Epithelial cell of prostate (primary cell): ENCODE measurements at places on chromosomes 1 and 21.

DNA sequence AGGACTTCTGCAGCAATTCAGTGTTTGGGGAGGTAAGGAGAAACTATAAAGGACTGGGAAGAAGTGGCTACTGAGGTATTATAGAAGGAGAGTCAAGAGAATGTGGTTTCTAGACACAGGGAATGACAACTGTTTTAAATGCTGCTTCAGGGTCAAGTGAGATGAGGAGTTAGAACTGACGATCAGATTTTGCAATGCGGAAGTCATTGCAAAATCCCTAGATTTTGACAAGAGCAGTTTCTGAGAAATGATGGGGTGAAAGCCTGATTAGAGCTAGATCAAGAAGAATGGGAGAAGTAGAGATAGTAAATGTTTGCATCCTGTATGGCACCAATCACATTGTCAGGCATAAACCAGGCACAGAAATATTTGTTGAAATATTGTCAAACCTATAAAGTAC, 4.7 kb upstream of the TSNAX start:
- DNase-seq: no peak

DNA sequence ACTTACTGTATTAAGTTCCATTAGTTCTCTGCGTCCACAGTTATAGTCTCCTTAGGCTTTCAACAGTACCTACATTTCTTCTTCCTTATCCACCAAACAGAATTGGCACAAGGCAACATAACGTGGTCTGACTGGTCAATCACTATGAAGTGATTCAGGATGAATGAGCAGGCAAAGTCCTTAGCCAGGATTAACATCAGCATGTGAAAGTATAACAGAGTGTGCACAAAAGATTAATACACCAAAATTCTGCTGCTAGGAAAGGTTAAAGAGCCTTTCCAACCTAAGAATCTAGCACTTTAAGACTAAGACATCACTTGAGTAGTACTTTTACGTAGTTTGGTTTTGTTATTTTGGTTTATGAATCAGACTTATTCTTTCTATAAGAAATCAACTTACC, 15.8 kb downstream of the DEPDC1 start:
- no peak for DNase-seq

DNA sequence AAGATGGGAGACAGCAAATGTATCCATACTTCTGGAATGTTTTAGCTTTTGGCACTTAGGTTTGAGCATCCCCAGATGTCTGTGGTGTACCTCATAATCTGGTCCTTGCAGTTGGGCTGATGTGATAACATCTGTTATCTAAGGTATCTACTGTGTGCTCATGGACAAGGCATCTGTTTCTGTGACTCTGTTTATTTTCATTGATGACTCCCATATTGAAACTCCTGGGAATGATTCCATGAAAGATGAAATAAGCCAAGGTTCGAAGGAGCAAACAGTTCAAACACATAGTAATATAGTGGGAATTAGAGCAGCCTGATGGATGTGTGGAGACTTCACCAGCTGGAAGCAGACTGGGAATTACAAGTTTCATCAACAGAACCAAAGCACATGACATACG, 20.7 kb upstream of the TRIM45 start:
- DNase-seq: no peak

GRCh38 chr1:149848340-149849110, 50.8 kb upstream of the BOLA1 start:
- no peak for DNase-seq

GRCh38 chr1:21344098-21344749, 54.0 kb upstream of the ECE1 start:
- DNase-seq: no peak

GRCh38 chr1:108097018-108097417, 103.1 kb downstream of the SLC25A24 start:
- no peak for DNase-seq

DNA sequence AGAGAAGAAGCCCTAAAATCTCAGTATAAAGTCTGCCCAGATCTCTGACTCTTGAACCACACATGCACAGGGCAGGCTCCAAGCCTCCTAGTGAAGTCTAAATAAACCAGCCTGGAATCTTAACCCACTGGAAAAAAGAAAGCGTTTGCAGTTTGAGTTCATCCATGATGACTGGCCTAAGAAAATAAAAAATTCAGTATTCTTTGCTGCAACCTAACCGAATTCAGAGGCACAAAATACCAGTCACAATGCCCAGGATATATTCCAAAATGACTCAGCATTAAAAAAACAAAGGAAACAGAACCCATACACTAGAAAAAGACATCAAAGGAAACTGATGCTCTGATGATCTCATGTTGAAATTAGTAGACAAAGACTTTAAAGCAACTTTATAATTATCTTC, 269.2 kb downstream of the SDCCAG8 start:
- no peak for DNase-seq

DNA sequence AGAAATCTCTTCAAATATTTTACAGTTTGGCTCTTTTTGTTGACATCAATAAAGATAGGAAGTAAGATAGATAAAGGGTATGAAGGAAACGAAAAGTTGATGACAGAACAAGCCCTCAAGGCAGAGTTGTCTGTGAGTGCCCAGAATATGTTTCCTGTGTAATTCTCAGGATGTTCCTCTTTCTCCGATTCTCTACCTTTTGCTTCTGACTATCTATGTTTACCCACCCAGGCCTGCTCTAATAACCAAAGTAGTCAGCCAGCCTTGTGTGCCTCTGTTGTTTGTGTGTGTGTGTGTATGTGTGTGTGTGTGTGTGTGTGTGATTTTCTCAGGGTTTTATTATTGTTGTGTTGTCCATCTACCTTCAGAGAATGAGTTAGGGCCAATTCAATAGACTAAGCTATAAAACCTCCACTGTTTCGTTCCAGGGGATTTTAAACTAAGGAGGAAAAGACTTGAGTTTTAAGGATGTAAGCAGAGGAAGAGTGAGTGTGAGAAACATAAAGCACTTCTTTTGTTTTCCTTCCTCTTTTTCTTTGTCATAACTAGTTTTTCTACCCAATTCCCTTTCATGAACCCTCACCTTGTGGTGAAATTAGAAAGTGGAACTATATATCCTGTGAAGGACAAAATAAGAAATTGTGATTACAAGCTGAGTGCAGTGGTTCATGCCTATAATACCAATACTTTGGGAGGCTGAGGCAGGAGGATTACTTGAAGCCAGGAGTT, 627.4 kb upstream of the NR5A2 start:
- DNase-seq: no peak

- no peak for DNase-seq
These were observed 6.1 kb upstream of the IGFN1 start for GRCh38 chr1:201184307-201185122.

- DNase-seq: no peak
These were observed 37.6 kb downstream of the MATN1 start for GRCh38 chr1:30685796-30686165.

DNA sequence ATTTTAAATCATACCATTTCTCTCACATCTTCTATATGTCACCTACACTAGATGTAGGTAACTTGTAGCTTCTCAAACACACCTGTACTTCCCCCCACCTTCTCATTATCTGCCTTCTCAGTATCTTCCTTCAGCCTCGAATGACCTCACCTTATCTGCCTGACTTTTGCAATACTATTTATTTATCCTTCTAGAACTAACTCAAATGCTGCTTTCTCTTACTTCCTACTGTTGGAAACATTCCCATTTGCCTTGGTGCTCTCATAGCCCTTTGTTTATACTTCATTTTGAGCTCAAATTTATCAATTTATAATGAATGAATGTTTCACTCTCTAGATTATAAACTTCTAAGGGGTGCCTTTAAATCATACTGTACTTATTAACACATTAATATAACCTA, 50.4 kb upstream of the KIAA1614 start:
- DNase-seq: no peak

DNA sequence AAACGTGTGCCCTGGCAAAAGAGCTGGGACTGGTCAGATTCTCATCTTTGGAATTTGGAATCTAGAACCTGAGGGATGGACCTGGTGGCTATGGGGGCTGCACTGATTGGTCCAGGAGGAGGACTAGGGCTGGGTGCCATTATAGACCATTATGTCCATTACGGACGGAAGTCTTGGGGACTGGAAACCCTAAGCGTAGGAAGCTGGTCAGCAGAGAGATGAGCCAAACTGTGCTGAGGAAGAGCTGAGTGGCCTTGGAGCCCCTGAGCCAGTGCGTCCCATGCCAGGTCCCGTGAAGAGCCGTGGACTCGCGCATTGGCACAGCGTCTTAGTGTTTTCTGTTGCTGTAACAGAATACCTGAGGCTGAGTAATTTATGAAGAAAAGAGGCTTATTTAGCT, 10.0 kb downstream of the MRAP start:
- no peak for DNase-seq

GRCh38 chr1:156823210-156823790, 6.7 kb upstream of the SH2D2A start:
- DNase-seq: no peak

DNA sequence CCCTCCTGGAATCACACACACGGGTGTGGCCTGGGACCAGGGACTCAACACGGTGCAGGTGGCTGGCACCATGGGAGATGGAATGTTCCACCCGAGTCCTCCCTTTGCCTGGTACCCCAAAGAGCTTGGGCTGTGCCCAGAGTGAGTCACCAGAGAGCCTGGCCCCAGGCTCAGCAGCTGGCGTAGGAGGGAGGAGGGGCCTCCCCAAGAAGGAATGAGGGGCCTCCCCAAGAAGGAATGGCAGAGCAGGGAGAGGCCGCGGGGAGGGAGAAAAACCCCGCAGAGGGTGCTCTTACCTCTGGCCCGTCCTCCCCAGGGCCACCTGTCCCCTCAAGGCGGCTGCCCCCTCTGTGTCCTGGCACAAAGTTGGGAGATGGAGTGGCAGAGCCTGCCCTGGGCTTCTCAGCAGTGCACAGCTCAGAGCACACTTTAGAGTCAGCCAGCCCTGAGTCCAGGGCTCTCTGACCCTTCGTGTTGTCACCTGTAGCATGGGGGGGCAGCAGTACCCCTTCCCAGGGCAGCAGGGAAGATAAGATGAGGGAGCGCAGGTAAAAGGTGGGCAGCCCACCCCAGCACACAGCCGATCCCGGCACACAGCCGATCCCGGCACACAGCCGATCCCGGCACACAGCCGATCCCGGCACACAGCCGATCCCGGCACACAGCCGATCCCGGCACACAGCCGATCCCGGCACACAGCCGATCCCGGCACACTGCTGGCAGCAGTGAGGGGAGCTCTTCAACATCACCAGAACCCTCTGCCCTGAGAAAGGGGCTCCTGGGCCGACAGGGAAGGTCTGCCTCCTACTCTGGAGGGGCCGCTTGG, 20.2 kb upstream of the KCNAB2 start:
- DNase-seq: no peak

DNA sequence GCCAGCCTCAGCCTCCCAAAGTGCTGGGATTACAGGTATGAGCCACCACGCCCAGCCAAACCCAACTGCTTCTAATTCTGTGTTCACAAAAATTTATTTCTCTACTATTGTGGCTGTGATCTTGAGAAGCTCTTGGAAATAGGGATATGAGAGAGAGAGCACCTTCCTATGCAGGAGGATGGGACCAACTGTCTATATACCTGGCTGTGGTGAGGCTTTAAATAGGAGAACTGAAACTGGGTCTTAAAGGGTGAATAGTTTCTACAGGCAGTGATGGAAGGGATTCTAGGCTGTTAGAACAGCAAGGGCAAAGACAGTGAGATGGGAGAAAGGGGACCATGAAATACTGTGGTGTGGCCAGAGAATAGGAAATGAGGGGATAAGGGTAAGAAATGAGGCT, 8.3 kb upstream of the PTCH2 start:
- no peak for DNase-seq

GRCh38 chr1:54227891-54228310, 27.9 kb downstream of the MRPL37 start:
- DNase-seq: no peak

- no peak for DNase-seq
These were observed 20.0 kb upstream of the LAMC1 start for GRCh38 chr1:183003203-183003602.

- DNase-seq: no peak
These were observed 27.9 kb downstream of the UTP25 start for GRCh38 chr1:209855623-209856022.

- DNase-seq: no peak
These were observed 36.1 kb upstream of the CACYBP start for GRCh38 chr1:174963529-174964125.

- peak; percentile 2 for DNase-seq
These were observed 55.9 kb downstream of the MRPS6 start for GRCh38 chr21:34129039-34129891.

DNA sequence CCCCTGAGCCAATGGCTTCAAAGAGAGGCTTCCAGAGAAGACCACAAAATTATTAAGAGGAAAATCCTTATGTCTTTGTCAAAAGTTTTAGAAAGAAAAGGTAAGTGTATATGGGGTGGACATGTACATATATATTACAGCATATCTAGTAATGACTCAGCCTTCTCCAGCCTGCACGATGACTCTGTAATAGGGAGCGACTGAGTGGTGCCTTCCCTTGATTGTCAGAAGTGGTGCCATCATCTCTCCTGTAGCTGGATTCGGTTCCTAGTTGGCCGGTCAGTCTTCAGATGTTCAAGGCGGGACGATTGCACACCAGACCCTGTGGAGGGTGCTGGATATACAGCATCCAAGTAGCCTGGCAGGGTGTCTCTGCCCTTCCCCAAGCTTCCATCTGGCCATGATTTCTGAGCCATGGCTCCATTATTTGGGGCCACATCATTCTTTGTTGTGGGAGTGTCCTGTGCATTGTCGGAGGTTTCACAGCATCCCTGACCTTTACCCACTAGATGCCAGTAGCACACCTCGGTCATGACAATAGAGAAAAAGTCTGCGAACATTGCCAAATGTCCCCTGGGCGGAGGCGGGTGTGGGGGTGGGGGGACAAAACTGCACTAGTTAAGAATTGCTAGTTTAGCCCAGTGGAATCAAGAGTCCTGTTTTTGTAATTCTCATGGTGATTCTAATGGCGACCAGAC, 206.2 kb upstream of the KAZN start:
- DNase-seq: no peak

- no peak for DNase-seq
These were observed 27.8 kb upstream of the LRRC38 start for GRCh38 chr1:13541435-13542215.

- no peak for DNase-seq
These were observed 156.2 kb upstream of the RGS18 start for GRCh38 chr1:192002063-192002462.

DNA sequence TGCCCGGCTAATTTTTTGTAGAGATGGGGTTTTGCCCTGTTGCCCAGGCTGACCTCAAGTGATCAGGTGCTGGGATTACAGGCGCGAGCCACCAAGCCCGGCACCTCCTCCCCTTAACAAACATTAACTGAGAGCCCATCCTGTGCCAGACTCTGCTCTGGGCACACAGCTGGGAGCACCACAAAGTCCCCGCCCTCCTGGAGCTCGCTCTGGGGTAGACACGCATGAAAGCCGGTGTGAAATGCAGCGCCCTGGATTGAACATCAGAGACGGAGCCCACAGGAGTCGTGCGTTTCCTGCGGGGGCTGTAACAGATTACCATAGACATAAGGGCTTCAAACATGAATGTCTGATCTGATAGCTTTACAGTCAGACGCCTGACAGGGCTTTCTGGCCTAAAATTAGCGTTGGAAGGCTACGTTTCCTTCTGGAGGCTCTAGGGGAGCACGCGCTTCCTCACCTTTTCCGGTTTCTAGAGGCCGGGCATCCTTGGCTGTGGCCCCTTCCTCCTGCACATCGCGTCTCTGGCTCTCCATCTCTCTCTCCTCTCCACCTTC, 14.3 kb downstream of the SLC27A3 start:
- DNase-seq: no peak
